Stimulated activated CD8-positive, alpha-beta memory T cell treated with anti-CD3 and anti-CD28 coated beads, Interleukin-4, amount 100 ng/mL, for 4 hours (primary cell): ENCODE measurements at places on chromosomes 3 and 15.

GRCh38 chr15:50235794-50236193 lies 29.7 kb downstream of the HDC start:
- DNase-seq, result no peak

- DNase-seq, result no peak
These were observed 129.8 kb downstream of the ZNF385D start for GRCh38 chr3:21621181-21621651.

- DNase-seq, result no peak
These were observed 26.9 kb upstream of the ATG7 start for GRCh38 chr3:11245276-11245675.

- no peak for DNase-seq
These were observed 394.5 kb upstream of the CFAP20DC start for GRCh38 chr3:59444294-59444671.

DNA sequence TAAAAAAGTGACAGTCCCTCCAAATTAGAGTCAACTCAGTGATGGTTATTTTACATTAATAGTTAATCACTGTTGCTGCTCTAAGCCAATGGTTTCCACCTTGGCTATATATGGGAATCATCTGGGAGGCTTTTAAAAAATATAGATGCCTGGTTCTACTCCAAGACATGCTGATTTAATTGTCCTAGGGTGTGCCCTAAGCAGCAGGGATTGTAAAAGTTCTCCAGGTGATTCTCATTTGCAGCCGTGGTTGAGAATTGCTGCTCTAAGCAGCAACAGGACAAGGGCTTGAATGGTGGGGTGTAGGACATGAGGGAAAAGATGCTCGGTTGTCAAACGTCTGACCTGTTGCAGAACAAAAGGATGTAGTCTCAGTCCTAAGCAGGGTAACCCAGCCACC lies 405.1 kb upstream of the MCTP2 start:
- DNase-seq, result no peak

GRCh38 chr15:78266229-78266628 lies 1.9 kb downstream of the DNAJA4 start:
- DNase-seq, result no peak

DNA sequence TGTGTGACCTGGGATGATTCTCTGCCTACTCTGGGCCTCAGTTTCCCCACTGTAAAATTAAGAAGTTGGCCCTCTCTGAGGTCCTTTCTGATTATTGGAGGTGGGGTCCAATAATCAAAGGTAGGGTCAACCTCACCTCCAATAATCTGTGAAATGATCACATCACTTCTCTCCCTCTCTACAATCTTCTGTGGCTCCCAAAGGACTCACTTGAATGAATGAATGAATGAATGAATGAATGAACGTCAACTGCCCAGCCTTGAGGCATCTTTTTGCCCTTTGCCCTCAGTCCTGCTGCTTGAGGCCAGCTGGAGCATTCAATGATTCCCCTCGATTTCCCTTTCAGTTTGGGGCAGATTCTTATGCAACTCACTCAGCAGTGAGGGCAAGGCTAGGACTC lies 26.7 kb upstream of the GRIP2 start:
- no peak for DNase-seq

GRCh38 chr3:169146866-169147237 lies 516.7 kb downstream of the MECOM start:
- DNase-seq, result no peak

DNA sequence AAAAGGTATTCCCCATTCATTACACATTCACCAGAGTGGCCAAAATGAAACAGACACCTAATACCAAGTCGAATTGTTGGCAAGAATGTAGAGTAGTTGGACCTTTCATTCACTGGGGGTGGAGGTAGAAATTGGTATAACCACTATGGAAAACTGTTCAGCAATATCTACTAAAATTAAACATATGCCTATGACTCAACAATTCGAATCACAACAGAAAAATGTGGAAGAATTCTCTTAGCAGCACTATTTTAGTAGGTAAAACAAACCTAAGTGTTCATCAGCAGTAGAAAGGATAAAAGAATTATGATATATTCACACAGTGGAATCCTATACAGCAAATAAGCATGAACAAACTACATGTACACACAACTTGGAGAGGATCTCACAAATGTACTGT lies 30.6 kb downstream of the POLG start:
- DNase-seq, result no peak

- DNase-seq, result no peak
These were observed 15.7 kb downstream of the C3orf33 start for GRCh38 chr3:155790272-155790925.
